Cardiac fibroblast (primary cell): ENCODE measurements at places on chromosomes 4 and X.
A peak's percentile ranks its signal among the peaks of the same experiment; 100 is the strongest.

DNA sequence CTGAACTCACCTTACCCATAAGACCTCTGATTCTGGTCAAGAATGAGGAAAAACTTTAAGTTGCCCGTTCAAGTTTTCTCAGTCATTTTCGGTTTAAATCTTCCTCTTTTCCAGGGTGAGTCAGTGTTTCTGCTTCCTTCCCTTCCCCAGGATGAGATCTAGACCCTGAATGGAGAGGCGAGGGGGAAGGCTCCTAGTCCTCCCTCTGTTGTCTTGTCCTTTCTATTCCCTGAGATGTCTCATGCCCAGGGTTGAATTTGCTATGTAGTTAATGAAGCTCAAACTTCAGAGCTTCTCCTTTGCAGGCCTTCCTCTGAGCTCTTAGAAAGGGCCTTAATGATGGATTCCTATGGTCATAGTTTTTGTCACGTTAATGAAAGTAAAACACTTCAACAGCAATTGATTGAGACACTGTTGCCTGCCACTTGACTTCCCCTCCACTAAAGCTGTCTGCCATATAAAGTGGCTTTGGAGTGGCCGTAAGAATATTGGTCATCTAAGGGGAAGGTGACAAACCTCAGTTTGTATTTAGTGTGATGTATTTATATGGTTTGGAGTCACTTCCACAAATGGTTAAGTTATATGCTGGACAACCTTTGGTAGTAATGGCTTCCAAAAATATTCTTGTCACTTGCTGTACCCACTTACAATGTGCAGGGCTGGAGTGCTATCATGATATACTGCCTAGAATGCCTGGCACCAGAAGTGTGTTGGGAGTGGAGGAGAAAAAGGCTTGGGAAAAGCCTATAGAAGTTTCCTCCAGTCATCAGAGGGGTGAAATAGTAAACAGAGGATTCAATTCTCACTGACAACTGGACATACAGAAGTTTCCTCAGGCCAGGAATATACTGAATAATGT, 24.3 kb upstream of the GPRIN3 start:
- no peak for DNase-seq

GRCh38 chr4:69707807-69708206, 52.6 kb downstream of the SULT1B1 start:
- no peak for DNase-seq

DNA sequence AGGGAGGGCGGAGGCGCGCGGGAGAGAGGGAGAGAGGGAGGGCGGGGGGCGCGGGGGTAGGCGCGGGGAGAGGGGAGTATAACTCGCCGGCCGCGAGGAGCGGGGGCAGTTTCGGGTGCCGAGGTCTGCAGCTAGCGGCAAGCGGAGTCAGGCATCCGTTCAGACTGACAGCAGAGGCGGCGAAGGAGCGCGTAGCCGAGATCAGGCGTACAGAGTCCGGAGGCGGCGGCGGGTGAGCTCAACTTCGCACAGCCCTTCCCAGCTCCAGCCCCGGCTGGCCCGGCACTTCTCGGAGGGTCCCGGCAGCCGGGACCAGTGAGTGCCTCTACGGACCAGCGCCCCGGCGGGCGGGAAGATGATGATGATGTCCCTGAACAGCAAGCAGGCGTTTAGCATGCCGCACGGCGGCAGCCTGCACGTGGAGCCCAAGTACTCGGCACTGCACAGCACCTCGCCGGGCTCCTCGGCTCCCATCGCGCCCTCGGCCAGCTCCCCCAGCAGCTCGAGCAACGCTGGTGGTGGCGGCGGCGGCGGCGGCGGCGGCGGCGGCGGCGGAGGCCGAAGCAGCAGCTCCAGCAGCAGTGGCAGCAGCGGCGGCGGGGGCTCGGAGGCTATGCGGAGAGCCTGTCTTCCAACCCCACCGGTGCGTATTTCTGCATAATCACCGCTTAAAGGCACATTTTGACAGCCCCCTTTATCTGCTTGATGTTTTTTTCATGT, at the start of gene POU4F2:
POU4F2 (plus strand) TSS at position 108 of the 720 bp plus-strand sequence; CDS start at position 356, 248 bp downstream.
- peak; percentile 22 for DNase-seq

- DNase-seq, result no peak
Measured at GRCh38 chr4:184826691-184827270, 1.0 kb upstream of the ACSL1 start.

- DNase-seq, result peak; percentile 84
Measured at GRCh38 chrX:130173190-130173895, 1.6 kb downstream of the RAB33A start.

DNA sequence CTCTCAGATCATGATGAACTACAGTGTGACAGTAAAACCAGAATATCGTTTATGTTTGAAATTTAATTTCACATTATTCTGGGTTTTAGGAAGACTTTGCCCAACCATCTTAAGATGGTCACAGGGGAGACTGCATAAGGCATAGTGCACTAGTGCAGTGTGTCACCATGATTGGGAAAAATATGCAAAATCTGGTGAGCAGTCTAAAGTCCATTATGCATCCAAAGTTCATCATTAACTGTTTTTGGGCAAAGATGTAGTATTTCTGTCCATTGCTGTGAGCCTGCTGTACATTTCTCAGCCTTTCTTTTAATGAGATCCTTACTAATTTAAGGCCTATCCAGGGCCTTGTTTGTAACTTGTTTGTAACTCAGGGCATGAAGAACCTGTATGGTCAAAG, 11.3 kb upstream of the MFAP3L start:
- no peak for DNase-seq

DNA sequence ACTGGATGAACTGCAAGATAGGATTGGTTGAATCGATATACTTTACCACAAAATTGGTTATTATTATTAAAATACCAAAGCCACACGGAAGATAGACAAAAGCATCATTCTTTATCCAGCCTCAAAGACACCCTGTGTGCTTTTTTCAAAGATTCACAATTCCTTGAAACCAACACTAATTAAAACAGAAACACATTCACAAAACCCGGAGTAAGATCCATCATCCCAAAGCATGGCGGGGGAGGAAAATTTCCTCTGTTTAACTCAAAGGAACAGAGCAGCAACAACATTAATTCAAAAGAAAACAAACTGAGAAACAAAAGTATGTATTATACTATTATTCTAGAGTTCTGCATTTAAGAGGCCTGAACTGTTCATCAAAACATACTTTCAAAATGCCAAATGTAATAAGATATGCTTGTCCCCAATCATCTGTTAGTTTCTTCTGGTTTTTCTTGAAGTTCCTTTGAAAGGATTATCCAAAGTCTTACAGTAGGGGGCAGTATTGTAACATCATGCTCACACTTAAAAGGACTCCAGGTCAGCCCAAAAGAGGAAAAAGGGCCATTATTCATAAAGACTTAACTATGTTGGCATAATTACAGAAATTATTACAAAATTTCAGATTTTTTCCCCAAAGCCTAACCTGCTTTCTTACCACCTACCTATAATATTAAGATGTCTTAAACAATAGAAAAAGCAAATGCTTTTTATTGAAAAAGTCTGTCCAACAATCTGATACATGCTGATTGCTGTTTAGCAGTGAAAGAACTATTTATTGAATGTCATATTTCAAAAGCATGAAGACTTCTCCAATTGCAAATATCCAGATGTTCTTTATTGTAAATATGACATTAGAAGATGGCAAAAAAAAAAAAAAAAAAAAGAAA, 168.7 kb downstream of the SCFD2 start:
- DNase-seq, result peak; percentile 96
